Lower lobe of right lung (tissue), 2 donors: ENCODE measurements at places on chromosomes 4 and X.

GRCh38 chrX:44422631-44423030 is 79.2 kb upstream of the EFHC2 start:
- DNase-seq = no peak

DNA sequence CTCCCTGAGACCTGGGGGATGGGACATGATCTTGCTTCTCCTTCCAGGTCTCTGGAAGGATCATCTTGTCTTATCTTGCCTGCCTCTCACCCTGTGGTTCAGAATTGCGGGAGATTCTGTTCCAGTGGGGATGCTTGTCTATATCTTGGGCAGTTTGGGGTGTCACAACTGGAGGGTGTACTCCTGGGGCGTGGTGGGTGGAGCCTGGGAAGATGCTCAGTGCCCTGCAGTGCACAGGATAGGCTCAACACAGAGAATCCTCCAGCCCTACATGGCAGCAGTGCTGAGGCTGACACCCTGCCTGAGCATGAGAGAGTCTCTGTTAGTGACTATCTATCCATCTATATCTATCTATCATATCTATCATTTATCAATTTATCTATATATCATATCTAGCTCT is 7.7 kb downstream of the P2RY8 start:
- no peak for DNase-seq

DNA sequence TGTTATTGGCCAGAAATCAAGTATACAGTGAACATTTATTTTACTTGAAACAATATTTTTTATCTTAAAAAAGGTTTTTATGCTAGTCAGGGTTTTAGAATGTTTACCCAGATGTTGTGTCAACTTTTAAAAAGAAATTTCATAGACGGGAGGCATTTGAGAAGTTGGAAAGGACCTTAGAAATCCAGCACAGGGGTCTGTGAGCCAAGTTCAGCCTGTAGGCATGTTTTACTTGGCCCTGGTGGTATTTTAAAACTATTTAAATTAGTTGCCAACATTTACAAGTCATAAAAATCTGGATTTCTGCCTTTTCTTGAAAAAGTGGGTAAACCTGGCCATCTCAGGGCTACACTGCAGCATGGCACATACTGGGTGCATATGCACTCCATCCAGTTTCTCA is 25.5 kb upstream of the FHL1 start:
- no peak for DNase-seq

- no peak for DNase-seq
Observed at GRCh38 chrX:39764441-39764914, 333.3 kb downstream of the BCOR start.

DNA sequence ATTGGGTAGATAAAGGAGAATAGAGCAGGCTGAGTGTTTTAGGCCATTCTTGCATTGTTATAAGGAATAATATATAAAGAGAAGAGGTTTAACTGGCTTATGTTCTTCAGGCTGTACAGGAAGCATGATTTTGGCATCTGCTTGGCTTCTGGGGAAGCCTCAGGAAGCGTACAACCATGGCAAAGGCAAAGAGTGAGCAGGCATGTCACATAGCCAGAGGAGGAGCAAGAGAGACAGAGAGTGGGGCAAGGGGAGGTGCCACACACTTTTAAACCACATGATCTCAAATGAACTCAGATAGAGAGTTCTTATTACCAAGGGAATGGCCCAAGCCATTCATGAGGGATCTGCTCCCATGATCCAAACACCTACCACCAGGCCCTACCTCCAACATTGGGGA is 4.4 kb upstream of the METTL14 start:
- DNase-seq = no peak

- no peak for DNase-seq
Observed at GRCh38 chr4:125338814-125339213, 24.1 kb downstream of the FAT4 start.

DNA sequence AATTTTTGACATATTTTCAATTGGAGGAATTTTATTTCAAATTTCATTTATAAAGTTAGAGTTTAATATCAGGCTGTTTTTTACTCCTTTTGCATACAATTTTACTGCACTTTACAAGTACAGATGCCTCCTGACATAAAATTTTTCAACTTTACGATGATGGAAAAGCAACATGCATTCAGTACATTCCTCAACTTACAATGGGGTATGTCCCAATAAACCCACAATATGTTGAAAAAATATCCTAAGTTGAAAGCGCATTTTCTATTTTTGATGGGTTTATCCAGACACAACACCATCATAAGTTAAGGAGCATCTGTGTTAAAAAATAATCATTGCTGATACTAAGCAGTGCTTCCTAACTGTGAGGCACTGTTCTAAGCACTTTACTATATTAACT is 4.3 kb downstream of the KLHL5 start:
- no peak for DNase-seq

DNA sequence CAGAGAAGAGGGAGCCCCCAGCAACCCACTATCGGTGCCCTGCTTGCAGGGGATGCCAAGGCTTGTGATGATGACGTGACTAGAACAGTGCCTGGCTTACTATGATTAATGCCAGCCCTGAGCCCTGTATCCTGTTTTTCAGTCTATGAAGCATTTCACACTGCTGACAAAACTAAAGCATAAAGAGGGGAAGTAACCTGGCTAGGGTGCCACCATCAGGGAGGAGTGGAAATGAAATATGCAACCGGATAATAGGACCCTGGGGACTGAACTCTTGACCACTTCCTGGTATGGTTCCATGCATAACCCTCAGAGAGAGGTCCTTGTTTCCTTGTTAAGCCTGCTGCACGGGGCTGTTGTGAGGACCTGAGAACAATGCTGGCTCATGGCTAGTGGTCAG is 50.3 kb downstream of the MED28 start:
- DNase-seq = no peak

DNA sequence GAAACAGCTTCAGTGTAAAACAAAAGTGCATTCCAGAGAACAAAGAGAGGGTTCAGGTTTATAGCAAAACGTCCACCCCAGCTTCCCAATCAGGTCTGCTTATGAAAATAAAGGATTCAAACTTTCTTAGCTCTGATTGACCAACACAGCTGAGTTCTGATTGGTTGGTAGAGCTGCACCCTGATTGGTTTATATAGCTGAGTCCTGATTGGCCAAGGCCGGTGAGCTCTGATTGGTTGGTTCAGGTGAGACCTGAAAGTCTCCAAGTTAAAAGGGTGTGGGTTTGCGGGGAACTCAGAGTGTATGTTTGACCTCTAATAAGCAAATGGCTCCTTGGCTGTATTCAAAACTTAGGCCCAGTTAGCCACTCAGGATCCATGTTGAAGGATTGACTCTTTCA is 20.9 kb downstream of the CLRN2 start:
- no peak for DNase-seq

GRCh38 chr4:140704964-140705363 is 51.2 kb downstream of the TBC1D9 start:
- DNase-seq = no peak

GRCh38 chr4:49221209-49221608 is 235.1 kb downstream of the CWH43 start:
- no peak for DNase-seq

DNA sequence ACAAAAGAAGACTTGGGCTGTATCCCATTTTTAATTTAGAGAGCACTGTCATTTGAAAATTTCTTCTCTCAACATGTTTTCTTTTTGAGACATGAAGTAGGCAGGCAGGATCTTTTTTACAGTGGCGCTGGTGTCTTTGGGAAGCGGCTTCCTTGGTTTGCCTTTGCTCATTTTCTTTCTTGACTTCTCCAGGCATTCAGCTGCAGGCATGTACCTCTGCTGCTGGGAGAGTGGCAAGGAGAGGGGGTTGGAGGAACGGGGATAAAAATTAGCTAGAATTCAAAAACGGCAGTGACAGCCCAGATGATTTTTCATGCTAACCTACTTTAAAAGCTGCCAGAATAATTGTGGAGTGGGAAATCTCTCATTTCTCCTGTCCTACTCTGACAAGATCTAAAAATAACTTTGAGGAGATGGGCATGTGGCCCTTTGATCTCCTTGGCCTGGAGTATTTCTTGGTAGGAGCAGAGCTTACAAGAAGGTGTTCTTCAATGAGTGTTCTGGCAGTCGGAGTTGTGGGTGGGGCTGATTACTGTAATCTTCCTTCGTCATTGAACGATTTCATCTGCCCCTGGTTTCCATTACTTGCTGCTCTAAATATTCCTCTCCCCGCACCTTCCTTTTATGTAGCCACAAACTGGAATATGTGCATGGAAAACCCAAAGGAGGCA is 54.8 kb downstream of the TBL1X start:
- DNase-seq = no peak

DNA sequence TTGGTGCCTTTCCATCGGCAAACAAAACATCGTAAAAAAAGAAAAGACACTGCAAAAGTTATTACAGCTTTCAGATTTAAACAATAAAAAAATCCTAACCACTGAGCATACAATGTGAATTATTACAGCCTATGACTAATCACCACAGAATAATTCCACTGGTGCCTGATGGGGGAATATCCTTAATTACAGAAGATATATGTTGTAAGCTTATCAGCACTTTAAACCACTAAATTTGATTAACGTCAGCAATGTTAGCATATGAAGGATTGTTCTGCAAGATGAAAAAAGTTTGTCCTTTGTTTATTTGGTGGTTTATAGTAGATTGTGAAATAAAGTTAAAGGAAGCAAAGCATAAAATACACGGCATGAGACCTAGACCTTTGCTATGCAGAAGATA is 210.2 kb upstream of the ADAMTS3 start:
- no peak for DNase-seq

- no peak for DNase-seq
Observed at GRCh38 chr4:53732661-53733060, 141.4 kb upstream of the LNX1 start.

DNA sequence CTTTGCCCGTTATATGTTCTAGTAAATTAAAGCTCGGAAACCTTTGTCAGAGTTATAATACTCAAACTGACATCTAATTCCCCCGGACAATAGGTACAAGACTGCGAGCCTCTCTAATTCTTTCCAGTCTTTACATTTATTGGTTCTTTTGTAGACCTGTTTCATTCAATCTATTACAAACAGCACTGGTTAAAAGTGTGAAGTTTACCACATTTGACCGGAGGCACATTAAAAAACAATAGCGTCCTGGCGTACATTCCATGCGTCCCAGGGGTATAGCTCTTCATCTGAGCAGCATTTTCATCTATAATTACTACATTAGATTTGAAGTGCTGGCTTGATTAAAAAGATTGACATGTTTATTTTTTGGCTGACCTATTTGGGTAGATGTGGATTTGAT is 49.9 kb upstream of the TENM3 start:
- DNase-seq = no peak

GRCh38 chrX:39813631-39814277 is 284.0 kb downstream of the BCOR start:
- DNase-seq = no peak

GRCh38 chr4:127737295-127737694 is 7.1 kb downstream of the SLC25A31 start:
- DNase-seq = no peak

DNA sequence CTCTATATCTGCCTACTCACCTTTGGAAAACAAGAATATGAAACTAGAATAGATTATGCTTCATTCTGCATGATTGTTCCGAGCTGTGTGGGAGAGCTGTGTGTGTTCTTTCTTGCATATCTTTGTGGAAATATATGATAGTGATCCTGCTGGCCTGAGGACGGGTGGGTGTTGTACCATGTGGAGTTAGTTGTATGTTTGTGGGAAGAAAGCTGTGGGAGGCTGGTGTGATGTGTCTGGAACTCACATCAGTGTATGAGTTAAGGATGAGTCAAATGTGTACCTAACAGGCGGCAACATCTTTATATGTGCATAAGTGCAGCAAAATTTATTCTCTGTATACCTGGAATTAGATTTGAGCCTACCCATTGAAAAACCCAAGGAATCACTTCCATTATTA is 208.1 kb upstream of the ADGRL3 start:
- no peak for DNase-seq

DNA sequence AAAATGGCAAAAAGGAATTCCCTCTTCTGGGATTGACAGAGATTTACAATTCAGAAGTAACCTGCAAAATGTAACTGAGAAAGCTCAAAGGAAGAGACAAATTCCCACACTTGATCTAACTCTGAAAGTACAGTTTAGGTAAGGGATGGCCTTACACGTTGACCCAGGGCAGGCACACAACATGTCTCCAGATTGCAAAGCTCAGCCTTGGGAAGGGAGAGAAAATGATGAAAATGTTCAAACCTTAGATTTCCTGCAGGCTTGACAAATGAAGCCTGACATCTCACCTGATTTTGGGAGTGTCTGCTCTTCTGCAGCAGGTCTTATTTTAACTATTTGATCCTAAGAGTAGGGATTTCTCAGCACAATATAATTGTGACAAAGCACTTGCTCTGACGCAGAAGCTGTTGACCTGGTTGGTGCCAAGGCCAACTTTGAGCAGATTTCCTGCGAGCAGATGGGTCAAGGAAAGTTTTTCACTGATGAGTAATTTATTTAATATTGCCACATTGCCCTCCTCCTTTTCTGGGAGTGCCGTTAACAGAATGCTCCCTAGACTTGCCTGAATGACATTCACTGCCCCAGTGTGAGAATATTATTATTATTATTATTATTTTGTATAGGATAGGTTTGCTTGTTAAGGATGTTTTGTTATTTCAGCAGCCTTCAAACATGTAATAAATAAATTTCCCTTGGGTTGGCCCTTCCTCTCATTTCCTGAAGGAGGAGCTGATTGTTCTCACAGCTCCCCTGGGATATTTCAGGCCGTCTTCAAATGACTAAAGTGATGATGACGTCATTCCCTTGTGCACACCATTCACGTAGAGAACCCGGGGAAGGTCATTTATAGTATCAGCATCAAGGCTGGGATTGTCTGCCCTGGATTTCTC is 157.1 kb downstream of the VEGFC start:
- DNase-seq = no peak

DNA sequence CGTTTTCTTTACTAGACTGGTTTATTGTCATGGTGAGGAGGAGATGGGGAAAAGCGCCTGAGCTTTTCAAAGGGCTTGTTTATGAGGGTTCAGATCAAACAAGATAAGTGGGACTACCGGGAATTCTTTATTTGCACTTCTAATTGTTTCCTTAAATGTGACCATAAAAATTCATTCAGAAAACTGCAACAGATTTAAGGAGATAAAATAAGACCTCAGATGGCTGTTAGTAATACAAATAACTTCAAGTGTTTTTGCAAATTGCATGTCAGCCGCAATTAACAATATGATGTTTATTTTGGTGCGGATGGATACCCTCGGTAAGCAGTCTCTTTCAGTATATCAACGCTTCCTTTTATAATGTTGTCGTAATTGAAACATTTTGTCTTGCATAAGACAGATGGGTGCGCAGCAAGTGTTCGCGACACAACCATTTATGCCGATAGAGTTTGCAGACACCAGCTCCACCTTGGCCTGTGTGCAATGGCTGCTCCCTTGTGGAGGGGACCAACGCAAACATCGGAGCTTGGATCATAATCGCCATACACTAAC is 151.0 kb downstream of the C4orf33 start:
- DNase-seq = no peak

DNA sequence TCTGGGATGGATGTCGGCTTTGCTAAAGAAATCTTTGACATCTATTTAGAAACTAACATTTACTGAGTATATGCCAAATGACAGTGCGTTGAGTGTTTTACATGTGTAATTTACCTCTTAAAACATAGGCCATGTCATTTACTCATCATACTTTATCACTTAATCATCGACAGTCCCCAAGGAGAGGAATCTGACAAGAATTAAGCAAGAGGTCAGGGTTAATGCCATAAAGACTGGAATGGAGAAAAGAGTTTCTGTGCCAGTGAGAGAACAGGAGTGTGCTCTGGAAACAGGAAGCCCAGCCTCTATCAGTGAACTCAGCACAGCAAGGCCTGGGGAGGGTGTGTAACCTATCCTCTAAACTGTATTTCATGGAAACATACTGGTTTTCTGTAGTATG is 28.0 kb upstream of the AMOT start:
- DNase-seq = no peak

GRCh38 chrX:152810403-152810802 is 20.2 kb downstream of the CETN2 start:
- DNase-seq = no peak

- DNase-seq = no peak
Observed at GRCh38 chr4:153023692-153024394, 87.7 kb downstream of the FHDC1 start.
